ENCODE measurements at places on chromosomes 2 and 18.
A peak's percentile ranks its signal among the peaks of the same experiment; 100 is the strongest.

DNA sequence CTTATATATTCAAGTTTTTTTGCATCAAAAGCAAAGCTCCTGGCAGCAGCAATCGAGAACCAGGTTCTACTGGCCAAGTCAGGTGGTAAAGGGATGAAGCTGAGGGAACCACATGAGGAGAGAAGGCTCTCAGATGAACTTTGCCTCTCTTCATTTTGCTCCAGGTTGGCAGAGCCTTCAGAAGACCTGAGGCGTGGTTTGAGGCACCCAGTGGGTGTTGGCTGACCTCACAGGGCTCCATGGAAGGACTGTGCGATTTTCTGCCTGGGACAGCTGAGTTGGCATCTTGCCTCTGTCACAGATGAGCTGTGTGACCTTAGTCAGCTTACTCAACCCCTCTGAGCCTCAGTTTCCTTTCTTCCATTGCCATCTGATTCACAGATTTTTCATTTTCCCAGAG lies 89.0 kb downstream of the INSIG2 start:
- DNase-seq = no peak

DNA sequence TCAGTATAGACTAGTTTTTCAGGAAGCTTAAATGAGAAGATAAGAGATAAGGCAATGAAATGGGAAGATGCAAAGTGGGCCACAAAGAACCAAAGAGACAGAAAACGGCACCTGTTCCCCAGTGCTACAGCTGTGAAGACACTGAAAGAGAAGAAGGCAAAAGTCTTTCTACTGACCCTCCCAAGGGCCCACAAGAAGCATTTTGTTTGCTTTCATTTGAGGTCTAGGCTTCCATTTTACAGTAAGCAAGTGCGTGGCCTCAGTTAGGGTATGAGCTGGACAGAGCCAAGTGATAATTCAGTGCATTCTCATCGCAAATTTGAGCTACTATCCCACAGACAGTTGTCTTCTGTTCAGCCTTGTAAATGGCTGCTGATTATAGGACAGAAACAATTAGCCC lies 53.4 kb upstream of the STK17B start:
- no peak for DNase-seq

DNA sequence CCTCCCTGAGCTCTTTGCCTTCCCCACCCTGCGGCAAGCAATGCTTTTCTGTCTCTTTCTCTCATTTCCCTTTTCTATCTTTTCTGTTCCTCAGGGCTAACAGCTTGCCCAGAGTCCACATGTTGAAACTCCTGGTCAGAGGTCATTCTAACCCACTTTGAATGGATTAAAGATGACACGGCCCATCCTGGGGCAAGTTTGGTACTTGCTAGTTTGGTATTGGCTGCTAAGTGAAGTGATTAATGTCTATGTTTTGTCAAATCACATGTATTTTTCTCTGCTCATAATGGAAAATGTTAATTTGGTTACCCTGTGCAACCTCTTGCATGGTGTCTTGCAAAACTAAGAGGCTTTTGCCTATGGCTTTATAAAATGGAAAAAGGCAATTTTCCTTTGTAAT lies 960.2 kb downstream of the CNTNAP5 start:
- no peak for DNase-seq

DNA sequence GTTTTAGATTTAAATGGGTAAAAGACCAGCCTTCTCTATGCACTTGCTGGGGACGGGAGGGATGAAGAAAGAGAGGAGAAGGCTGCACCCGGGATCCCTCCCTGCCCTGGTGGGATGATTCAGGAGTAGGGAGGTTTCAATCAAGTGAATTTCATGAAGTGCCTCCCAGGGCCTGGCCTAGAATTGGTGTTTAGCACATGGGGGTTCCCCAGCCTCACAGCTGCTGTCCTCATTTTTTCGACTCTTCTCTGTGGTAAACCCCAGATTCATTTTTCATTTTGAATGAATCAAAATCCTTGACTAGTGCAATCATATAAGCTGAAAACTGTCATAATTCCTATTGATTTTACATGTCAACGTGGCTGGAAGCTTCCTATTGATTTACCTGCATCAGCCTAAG lies 81.1 kb downstream of the LPIN1 start:
- DNase-seq = no peak

- no peak for DNase-seq
These were observed 667.6 kb downstream of the STK39 start for GRCh38 chr2:167579826-167580225.

DNA sequence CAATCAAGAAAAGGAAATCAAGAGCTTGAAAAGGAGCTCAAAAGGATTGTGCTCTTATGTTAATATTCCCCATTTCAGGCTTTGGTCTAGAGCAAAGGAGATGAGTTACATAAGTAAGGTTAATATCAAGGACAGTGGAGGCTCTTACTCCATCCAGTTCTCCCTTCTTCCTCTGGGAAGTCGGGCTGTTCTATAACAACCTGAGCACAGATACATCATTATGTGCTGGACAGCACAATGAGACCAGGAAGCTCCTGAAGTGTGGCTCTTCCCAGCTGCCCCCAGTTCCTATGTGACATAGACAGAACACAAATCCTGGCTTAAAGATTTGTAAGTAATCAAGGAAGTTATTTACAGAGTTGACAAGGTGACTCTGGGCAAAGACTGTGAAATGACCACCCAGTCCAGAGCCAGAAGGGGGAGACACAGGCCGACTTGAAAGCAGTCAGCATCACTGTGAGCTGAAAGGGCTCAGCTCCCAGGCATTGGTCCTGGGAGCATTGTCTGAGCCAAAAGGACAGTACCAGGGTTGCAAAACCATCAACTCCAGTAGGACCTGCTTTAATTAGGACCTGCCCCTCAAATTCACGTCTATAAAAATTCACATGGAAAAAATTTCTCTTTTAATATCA lies 917.6 kb upstream of the ACVR2A start:
- DNase-seq = peak; percentile 81

- DNase-seq = no peak
These were observed 64.3 kb upstream of the ACSL3 start for GRCh38 chr2:222796413-222797103.

DNA sequence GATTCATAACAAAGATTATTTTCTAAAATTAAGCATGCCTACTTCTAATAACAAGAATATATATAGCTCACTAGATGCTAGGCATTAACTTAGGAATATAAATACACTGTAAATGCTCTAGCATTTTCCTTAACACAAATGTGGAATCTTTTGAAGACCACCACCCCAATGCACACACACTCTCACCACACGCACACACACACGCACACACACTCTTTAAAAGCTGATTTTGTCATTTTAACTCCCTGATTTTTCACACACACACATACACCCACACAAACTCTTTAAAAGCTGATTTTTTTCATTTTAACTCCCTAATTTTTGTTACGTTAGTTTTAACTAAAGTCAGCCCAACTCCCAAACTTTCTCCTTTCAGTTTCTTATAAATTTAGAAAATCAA lies 3.0 kb downstream of the COL5A2 start:
- DNase-seq = no peak

DNA sequence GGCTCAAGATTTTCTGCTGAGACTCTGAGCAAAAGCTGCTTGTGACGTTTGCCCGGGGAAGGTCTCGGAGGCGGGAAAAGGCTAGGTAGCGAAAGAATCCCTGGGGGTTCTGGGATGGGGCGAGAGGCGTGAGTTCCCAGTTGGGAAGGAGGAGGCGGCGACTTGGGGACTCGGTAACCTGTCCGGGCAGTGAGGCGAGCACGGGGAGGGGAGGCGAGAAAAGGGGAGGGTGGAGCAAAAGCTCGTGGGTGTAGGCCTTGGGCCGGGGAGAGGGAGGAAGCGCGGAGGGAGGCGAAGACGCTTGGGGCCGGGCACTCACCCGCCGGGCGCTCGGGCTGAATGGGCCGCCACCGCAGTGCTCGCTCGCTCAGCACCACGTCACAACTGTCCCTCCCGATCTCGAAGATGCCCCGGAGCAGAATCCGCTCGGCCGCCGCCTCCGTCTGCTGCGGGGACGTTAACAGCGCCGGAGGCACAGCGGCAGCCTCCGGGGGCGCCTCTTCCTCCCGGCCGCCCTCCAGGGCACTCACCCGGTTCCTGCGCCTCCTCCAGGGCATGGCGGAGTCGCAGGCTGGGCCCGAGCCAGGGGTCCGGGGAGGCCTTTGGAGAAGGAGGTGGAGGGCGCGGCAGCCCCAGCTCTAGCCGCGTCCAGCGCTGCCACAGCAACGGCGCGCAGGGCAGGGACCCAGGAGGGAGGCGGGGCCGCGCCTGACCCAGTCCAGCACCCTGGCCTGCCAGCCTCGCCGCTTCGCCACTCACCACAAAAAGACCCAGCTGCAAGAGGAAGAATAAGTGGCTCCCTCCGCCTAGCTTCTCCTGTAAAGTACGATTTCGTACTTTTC lies at the start of gene CERKL:
CERKL (minus strand) TSS at position 656 of the 842 bp plus-strand sequence; CDS start at position 557, 99 bp downstream.
- DNase-seq = peak; percentile 48

DNA sequence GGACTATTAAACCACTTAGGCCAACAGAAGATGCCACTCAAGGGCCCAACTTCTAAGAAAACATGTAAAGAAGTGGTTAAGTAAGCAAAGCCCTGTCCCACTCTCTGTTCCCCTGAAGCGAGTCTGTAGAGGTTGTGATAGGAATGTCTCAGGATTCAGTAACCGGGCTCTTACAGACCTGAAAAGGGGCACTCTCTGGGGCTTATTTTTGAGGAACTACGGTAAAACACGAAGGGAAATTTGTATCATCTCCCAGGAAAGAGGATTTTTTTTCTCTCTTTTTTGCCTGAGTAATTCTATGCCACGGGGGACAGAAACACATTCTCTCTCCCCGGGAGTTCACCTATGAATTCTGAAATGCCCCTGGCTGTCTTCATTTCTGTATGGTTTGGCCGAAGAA lies 77.4 kb downstream of the VIT start:
- DNase-seq = no peak

DNA sequence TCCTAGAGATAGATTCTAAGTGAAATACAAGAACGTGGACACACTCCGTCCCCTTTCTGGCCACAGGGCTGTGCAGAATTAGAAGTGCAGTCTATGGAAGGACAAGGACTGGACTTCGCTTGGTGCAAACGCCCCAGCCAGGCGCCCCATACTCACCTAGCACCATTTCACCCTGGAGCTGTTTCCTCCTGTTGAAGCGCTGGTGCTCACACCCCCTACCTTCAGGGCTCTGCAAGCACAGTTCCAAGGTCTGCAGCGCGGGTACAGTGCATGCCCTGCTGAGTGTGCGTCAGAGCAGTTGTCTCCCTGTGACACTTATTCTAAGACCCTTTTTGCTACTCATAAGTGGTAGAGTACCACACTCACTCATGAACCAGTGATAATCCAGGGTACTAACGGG lies 3.0 kb downstream of the HPCAL1 start:
- no peak for DNase-seq

DNA sequence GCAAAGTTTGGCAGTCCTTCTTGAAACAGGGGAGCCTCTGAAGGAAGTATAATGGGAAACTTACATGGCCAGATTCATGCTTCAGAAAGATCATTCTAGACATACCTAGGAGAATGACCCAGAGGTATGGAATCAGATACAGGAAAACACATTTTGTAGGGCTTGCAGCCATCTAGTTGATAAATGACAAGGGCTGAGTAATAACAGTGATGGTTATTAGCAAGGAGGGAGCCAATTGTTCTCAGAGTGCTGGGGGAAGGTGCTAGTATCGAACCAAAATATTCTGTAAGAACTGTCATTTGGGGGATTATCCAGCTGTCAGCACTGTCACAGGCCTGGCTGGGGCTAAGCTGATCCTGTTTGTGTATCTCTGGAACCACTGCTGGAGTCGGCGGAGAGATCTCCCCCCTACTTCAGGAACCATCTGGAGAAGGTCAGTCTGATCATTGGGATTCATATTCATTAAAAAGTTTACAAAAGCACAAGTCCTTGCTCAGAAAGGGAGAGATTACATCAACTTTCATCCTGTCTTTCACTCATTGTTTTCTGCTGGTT lies 113.8 kb upstream of the THSD7B start:
- DNase-seq = no peak

DNA sequence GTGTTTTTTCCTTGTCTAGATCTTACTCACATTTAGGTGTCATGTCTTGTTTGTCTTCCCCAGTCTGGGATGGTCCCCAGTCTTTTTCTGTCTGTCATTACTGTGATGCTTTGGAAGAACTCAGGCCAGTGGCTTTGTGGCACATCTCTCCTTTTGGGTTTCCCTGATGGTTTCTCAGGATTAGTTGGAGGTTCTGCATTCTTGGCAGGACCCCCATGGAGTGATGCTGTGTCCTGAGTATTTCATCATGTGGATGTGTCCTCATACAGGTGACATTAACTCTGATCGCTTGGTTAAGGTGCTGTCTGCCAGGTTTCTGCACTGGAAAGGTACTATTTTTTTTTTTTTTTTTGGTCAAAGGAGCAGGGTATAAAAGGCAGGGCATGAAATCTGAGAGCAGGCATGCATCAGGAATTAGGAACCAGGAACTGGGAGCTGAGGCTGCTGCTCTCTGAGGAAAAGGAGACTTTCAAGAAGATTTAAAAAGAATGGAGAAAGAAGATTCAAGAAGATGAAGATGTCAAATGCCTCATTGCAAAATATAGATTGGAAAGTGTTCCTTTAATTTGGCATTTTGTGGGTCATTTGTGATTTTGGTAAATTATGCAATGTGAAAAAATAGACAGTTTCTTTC lies 85.3 kb downstream of the NUP35 start:
- no peak for DNase-seq

DNA sequence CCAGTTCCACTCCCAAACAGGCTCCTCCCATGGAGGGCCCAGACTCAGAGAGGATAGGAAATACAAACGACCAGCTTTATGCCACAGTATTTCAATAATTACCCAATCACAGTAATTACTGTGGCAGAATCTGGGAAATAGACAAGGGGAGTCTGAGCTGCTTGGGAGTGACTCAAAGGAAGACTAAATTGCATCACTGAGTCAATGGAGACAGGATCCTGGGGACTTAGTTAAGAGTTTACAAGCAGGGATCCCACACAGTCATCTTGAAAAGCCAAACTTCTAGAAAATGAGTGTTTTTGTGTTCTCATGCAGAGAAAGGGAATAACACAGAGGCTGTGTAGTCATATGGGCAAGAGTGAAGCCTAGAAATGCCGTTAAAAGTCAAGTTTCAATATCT lies 1142.1 kb downstream of the CNTNAP5 start:
- DNase-seq = peak; percentile 1
